ENCODE measurements at places on chromosomes 7 and 10. TPM values are rescaled to one million over a fixed set of nuclear protein-coding genes. Genes with fewer than 3 reads are reported as not detected.

The PAPOLB gene
- total RNA-seq, result under 0.01 TPM

The PAPSS2 gene
- total RNA-seq, result 2.5 TPM

The FAM180A gene
- 0.05 TPM for total RNA-seq

The CFAP70 gene
- 1.7 TPM for total RNA-seq

The PLAC9 gene
- 9.8 TPM for total RNA-seq

The MRLN gene
- 0.47 TPM for total RNA-seq

The MOGAT3 gene
- not detected for total RNA-seq

The OR9A2 gene
- total RNA-seq, result not detected

The TMEM229A gene
- total RNA-seq, result not detected

The SPAG6 gene
- total RNA-seq, result 0.24 TPM
